ENCODE measurements at places on chromosomes 2 and 18. TPM values are rescaled to one million over a fixed set of nuclear protein-coding genes. Genes with fewer than 3 reads are reported as not detected.

The TSPYL6 gene
- not detected for total RNA-seq

The FBXO15 gene
- 0.63 TPM for total RNA-seq

The RNF152 gene
- total RNA-seq, result 0.73 TPM

The ZC3H8 gene
- 24.8 TPM for total RNA-seq

The CYP1B1 gene
- 7.9 TPM for total RNA-seq

The DUSP28 gene
- 12.1 TPM for total RNA-seq

The MAL gene
- total RNA-seq, result 30.4 TPM

The TSGA10 gene
- 14.7 TPM for total RNA-seq

The ASNSD1 gene
- total RNA-seq, result 65.1 TPM

The TRABD2A gene
- 96.0 TPM for total RNA-seq

The CD8B2 gene
- 0.73 TPM for total RNA-seq

The TBC1D8 gene
- total RNA-seq, result 11.3 TPM

The SKOR2 gene
- not detected for total RNA-seq

The EN1 gene
- not detected for total RNA-seq

The CCDC85A gene
- total RNA-seq, result not detected

The HOXD12 gene
- total RNA-seq, result not detected

The DCC gene
- total RNA-seq, result under 0.01 TPM

The HOXD13 gene
- total RNA-seq, result not detected

The C2orf72 gene
- not detected for total RNA-seq

The LYG2 gene
- total RNA-seq, result not detected

The NGEF gene
- total RNA-seq, result 0.21 TPM

The KCNIP3 gene
- not detected for total RNA-seq

The RAB27B gene
- 14.3 TPM for total RNA-seq

The GLI2 gene
- not detected for total RNA-seq

The CFC1 gene
- not detected for total RNA-seq

The SERPINB11 gene
- not detected for total RNA-seq

The SCN3A gene
- 3.3 TPM for total RNA-seq

Data from mononuclear cell (primary cell).